ENCODE measurements at places on chromosomes 7 and 10.

- DNase-seq, result no peak
These were observed 28.6 kb downstream of the KCNH2 start for GRCh38 chr7:150949564-150949963.

GRCh38 chr7:90262438-90262837 is 17.5 kb downstream of the CFAP69 start:
- DNase-seq, result peak; percentile 47

GRCh38 chr7:90540406-90540805 is 55.7 kb upstream of the CDK14 start:
- no peak for DNase-seq

DNA sequence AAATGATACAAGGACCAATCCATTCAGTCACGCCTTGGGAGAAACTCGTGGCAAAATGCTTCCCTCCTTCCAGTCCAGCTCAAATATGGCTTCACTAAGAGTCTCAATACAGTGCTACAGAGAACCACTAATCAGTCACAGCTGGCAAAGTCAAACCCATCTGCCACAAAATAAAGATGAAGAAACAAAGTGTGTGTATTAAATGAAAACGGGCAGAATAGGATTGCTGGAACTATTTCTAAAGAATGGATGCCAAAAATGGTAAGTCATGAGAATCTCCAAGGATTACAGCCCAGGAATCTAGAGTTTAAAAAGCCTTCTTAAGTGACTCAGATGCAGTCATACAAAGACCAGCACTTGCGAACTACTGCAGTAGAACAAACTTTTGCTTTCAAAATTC is 61.9 kb downstream of the CACUL1 start:
- DNase-seq, result peak; percentile 90

- DNase-seq, result no peak
These were observed 100.7 kb downstream of the GRID1 start for GRCh38 chr10:86265895-86266259.

DNA sequence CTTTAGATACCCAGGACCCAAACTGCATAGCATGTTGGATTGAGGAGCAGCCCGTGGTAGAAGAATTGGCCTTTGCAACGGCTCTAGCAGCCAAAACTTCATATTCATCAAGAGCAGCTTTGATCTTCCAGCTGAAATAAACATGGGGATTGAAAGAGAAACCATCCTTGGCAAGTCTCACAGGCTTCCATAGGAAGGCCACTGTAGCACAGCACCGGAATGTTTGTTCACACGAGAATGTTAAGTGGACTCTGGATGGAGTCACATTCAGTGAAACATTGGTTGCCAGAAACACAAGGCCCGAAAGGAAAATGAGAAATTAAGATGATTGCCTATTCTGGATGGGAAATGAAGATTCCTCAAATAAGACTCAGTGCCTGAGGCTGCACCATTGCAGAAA is 97.4 kb downstream of the RAB18 start:
- no peak for DNase-seq

DNA sequence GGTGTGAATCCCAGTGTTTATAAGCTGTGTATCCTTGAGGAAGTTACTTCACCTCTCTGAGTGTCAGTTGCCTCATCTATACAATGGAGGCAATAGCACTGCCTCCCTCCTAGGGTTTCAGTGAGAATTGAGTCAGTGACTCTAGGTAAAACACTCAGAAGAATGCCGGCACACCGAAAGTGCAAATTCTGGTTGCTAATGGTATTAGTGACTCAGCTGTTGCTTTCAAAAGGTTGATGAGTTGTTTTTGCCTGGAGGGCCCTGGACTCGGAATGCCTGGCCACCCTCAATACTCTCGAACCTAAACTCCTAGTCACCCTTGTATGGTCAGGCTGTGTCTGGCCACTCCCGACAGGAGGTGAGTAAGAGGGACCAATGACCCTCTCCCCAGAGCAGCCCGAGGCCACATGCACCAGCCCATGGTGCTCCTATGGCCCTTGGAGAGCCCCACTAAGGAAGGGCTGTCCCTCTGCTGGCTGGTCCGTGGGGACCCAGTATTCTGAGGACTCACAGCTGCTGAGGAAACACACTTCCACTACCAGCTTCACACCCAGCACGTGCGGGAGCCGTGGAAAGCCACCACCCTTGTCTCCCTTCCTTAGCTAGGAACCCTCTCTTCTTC is 60.2 kb downstream of the CALML3 start:
- peak; percentile 95 for DNase-seq

- no peak for DNase-seq
These were observed 2.4 kb downstream of the NYAP1 start for GRCh38 chr7:100486111-100486636.

- DNase-seq, result peak; percentile 50
These were observed 618 bp upstream of the RELN start for GRCh38 chr7:103989785-103990767.

- no peak for DNase-seq
These were observed 12.8 kb upstream of the MMP21 start for GRCh38 chr10:125788156-125789034.

- DNase-seq, result no peak
These were observed 170.8 kb downstream of the AUTS2 start for GRCh38 chr7:69768986-69769595.

- DNase-seq, result peak; percentile 64
These were observed 286.5 kb downstream of the DOCK4 start for GRCh38 chr7:111919631-111920179.

- no peak for DNase-seq
These were observed 198.1 kb upstream of the PPP2R2D start for GRCh38 chr10:131702531-131703356.

DNA sequence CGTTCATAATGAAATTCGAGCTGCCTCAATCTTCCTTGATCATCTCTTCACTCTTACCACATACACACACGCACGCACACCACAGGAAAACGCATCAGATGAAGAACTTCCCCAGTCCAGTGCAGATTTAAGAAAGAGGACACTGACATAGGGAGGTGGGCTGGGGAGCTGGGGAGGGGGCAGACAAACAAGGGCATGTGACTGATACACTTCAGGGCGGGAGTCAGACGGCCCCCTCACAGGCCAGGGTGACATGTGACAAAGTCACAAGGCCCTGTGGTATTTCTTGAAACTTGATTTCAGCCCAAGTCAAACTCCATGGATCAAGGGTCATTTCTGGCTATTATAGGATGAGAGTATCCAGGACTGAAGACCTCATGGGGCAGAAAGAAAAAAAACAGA is 82.6 kb downstream of the KCNMA1 start:
- peak; percentile 28 for DNase-seq

DNA sequence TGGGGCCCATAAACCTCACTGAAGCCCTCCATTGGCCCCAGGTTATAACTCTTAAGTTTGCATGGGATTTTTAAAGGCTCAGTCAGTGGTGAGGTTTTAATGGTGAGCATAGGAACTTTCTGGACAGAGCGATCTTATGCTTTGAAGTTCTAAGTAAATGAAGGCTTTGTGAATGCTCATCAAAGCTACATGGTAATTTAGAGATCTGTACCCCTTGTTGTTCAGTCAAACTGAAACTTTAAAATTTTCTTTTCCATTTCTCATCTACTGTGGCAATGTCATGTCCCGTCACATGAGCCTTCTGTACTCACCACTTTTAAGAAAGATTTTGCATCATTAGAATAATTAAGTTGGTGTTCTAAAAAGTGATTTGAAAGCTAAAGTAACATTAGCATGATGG is 39.9 kb downstream of the CHN2 start:
- no peak for DNase-seq

GRCh38 chr7:113953553-113953952 is 34.7 kb upstream of the PPP1R3A start:
- no peak for DNase-seq

DNA sequence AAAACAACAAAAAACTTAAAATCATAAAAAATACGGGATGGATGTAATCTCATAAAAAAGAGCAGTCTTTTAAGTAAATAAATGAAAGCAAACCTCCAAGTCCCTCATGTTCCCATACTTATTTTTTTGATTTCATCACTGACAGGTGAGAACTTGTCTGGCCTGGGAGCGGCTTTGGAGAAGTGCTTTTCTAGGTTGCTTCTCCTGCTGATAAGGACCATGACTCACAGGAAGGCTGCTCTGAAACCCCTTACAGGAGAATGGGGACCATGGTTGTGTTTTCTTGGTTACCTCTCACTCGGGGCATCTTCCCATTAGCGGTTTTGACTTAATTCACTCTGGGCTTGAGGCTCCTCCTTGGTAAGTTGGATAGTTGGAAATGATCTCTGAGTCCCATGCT is 237.4 kb downstream of the CAMK1D start:
- DNase-seq, result no peak

GRCh38 chr10:94199565-94199964 is 163.2 kb downstream of the NOC3L start:
- no peak for DNase-seq
